ENCODE measurements at places on chromosomes 16 and 17.

DNA sequence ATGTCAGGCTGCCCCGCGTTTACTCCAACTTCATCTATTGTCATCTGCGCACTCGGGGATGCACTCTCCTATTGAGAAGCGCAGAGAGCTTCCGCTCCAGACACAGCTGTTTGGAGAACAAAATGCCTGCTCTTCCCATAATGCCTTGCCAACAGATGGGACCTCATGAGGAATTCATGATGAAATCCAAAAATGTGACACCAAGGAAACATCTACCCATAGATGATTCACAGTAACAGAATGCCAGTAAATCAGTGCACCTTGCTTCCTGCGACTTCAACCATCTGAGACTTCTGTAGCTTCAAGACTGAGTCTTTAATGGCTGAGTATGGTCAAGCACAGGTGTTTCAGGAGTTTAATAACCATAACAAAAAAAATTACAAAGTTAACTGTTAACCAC, 1144.9 kb upstream of the GOT2 start:
- DNase-seq: no peak

DNA sequence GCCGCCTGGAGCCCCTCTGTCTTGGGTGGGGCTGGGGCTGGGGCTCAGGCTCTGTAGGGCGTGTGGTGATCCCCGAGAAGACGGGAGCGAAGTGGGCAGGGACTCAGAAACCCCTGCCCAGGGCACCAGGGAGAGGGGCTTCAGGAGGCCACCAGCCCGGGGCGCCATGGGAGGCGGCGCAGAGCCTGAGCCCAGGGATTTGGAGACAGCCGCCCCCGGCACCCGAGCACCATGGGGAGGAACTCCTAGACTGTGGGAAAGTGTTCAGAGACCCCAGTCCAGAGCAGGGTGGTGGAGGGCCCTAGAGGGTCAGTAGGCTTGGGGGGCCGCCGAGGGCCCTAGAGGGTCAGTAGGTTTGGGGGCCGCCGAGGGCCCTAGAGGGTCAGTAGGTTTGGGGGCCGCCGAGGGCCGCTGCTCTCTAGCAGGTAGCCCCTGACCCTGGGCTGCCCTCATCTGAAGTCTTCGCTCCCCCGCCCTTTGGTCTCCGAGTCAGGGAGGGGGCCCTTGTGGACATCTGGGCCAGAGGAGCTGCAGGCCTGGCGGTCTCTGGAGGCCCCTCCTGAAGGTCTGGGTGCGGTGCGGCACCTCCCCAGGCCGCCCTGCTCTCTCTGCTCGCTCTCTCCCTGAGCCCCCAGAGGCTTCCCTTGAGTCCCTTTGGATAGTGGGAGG, 734 bp downstream of the ARHGDIG start:
- DNase-seq: no peak

- DNase-seq: no peak
These were observed 32.9 kb upstream of the SKAP1 start for GRCh38 chr17:48462946-48463345.

DNA sequence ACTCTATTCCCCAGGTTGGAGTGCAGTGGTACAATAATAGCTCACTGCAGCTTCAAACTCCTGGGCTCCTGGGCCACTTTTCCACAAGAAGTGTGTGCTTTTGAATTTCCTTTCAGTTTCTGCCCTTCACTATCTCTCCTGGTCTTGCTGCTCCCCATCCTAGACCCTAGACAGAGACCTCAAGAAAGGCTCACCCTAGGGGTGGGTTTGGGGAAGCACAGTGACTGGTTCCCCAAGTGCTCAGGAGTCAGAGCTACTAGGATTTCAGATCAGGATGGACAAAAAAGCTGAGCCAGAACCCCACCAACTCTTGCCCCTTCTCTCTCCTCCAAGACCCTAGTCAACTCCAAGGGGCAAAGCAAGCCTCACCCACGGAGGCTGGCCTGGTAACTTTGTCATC, 1.6 kb upstream of the SEBOX start:
- DNase-seq: no peak

All from kidney epithelial cell (primary cell).